ENCODE measurements at places on chromosomes 2 and 18.

- no peak for DNase-seq
Measured at GRCh38 chr2:3594493-3595281, at the start of gene COLEC11. TSS of gene COLEC11 (plus strand) at chr2:3595112. CDS start at chr2:3604341, 9,229 bp downstream.

- DNase-seq, result no peak
Measured at GRCh38 chr2:117058366-117058765, 756.1 kb upstream of the DDX18 start.

DNA sequence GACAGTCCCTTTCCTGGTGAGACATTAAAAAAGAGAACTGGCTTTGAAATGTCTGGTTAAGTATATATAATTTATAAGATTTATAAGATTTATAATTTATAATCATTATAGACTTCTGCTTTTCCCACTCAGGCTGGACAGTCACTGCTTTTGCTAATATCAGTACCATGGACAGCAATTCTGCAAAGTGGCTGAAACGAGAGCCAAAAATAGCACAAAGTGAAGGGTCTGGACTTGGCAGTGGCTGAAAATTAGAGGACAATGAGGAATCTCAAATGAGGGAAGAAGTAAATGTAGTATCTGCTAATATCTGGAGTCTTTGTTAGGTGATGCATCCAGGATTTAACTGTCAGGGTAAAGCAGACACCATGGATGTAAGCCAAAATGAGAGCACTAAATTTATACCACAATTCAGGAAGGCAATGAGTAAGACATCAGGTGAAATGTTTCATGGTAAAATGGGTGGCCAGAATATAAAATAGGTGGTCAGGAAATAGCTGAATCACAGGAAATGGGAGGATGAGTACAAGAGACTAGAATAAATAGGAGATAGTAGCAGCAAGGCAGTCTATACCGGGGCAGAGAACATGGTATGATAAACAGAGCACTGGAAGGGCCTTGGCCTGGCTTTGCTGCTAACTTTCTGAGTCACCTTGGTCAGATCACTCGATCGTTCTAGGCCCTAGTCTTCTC, 39.6 kb upstream of the BOD1L2 start:
- DNase-seq, result no peak

DNA sequence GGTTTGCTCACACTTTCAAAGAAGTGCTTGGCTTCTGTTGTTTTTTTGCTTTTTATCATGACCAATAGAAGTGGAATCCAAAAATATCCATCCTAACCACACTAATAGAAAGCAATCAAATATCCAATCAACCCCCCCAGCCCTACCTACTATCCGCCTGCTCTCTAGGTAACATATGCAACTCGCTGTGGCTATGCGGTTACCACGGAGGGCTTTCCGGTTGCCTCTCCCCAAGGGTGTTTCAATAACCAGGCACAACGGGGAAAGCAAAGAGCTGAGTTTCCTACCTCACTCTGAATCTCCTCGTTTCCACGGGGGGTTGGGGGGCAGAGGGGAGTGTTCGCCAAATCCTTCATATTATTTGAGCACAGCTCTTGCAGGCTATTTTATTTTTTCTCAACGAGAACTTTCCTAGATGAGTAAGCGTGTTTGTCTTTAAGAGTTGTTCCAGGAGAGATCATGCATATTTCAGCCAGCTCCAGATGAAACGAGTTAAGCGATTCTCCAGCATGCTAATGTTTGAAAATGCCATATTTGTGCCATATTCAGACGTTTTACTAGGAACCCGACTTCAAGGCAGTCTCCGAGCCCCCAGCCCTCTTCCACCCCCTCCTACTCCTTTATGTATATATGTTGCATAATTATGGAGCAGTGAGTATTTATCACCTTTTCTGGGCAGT, 30.3 kb downstream of the PAX3 start:
- DNase-seq, result no peak

GRCh38 chr2:42050010-42050702, 2.3 kb downstream of the PKDCC start:
- no peak for DNase-seq

DNA sequence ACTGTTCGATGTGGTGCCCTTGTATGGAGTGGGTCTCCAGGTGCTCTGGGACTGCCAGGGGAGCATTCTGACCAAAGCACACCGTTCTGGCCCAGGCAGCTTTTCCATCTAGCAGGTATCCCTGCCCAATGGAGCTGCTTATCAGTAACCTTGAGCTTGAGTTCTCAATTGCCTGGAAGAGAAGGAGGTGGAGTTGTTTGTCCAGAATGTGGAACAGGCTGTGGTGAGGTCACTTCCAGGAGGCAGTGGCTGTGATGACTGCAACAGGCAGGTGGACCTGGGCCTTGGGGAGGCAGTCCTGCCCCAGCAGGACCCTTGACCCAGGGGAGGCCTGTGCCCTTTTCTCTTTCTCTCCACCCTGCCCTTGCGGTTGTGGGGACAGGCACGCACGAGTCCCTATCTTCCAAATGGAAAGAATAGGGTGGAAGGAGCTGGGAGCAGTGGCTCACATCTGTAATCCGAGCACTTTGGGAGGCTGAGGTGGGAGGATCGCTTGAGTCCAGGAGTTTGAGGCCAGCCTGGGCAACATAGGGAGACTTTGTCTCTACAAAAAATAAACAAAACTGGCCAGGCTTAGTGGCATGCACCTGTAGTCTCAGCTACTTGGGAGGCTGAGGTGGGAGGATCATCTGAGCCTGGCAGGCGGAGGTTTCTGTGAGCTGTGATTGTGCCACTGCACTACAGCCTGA, 66.2 kb upstream of the MCFD2 start:
- DNase-seq, result no peak

GRCh38 chr2:101251844-101252407, 760 bp upstream of the CNOT11 start:
- peak; percentile 43 for DNase-seq

Data from CD4-positive, alpha-beta T cell treated with Interleukin-15 for 4 hours (primary cell).